Dermis blood vessel endothelial cell (primary cell): ENCODE measurements at places on chromosomes 4 and X.

- no peak for DNase-seq
These were observed 58.6 kb downstream of the C4orf46 start for GRCh38 chr4:158613046-158613445.

DNA sequence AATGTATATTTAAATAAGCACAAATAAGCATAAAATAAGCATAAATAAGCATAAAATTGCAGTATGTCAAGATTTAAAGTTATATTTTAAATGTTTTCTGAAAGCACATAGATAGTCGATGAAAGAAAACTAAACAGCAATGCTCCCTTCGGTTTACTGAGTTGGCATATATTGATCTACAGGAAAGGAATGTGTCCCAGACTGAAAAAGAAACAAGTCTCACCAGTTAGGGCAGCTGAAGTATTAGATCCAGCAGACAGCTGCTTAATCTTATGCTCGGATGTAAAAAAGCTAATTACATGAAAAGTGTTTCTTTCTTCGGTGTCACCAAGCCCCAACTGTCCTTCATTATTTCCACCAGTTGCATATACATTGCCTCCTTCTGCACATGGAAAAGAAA is 8.7 kb downstream of the RPGR start:
- no peak for DNase-seq

DNA sequence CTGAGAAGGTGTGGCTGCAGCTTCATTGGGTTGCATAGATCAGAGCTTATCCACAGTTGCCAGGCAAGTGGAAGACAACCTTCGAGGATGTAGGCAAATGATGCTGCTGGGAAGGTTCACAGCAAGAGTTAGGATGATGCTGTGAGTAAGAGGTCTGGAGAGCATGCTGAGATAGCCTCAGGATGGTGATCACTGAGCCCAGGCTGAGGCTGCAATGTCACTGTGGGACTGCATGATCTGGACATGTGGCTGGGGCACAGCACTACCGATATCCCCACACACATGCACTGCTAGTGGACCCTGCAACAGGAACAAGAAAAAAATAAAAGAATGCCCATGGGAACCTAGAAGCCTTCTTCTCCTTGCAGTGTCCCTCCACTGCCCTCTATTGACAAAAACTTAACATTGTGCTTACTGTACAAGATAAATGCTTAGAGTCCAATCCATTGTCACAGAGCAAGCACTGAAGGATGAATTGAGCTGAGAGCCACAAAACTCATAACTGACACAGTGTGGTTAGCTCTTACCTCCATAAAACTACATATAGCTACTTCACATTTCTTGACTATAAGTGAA is 105.6 kb downstream of the CNKSR2 start:
- peak; percentile 60 for DNase-seq

DNA sequence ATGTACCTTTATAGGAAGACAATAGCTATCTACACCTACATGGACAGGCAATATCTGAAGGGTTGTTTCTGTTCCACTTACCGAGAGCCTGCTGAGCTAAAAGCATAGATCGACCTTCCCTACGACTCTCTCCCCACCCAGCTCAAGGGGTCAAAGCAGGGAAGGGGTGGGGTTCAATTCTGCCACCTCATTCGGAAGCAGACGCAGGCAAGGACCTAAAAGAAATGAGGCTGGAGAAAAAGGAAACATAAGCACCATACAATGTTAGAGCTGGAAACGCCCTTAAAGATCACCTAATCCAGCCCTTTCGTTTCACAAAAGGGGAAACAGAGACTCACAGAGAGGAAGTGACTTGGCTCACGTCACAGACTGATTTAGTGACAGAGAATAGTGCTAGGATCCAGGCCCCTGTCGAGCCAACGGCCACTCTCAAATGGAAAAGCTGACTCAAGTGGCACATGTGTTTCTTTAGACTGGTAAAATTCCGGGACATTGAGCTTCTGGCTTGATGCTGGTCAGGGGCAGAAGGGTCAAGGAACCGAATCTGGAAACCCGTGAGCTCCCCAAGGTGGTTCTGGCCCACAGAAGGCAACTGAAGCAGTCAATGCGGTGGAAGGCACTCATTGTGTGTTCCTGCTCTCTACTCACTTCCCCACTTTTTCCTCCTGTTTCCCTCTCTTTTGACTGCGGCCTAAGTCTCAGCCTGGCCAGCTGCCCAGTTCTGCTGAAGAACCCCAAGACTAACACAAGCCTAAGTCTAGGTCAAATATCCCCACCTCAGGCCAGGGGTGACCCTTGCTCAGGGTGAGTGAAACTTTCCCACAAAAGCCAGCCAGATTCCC is 7.5 kb downstream of the SEPTIN6 start:
- DNase-seq: peak; percentile 63

- DNase-seq: peak; percentile 33
These were observed 11.0 kb downstream of the ARHGAP36 start for GRCh38 chrX:131068945-131069719.

DNA sequence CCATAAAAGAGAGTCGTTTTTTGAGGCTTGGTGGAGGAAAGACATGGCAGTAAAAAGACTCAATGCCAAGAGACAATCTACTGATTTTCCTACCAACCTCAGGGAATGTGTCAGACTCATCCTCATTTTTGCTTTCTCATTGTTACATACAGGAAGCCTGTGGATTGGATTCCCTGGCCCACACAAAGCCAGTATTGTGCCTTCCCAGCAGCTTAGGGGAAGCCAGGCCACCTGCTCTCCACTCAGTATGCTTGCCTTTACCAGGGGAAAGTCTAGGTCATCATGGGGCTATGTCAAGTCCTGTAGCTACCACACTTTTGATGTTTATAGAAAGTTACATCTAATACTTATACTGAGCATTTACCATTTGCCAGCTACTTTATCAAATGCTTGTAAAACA is 11.0 kb downstream of the BMX start:
- peak; percentile 88 for DNase-seq

DNA sequence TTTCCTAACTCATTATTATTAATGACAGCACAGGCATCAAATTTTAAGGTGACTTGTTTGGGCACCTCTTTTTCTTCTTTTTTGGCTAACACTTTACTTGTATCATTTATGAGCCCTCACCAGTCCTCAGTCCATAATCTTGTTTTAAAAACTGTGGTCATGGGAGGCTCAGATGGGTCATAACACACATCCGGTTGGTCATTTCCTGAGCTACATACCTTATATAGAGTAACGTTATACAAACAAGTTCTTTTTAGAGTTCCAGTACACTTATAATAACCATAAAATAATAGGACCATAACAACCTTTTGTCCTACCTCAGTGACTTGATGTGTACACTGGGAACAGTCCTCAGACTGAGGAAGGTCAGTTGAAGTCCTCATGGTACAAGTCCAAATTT is 21.1 kb upstream of the PLS3 start:
- DNase-seq: peak; percentile 64

DNA sequence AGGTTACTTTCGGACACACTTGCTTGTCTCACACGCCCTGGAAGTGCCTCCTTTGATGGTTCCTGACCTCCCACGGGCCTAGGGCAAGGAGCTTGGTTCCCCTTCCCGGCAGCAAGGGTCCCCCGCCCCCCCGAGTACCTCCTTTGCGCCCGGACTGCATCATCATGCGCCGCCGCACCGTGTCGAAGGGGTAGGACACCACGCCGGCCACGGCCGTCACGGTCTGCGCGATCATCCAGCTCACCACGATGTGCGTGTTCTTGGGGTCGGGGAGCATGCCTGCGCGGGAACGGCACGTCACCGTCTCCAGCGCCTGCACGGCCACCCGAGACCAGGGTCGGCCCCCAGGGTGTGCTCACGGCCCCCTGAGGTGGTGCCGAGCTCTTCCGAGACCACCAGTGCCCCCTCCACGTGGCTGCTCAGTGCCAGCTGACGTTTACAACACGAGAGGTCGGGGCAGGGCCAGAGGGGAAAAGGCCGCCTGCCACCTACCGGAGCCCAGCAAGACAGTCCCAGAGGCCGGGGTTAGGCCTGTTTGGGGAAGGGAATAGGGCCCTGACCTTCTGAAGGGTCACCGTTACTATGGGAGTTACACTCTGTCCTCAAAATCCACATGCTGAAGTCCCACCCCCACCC is 4.7 kb downstream of the SLC25A6 start:
- DNase-seq: no peak
